ENCODE measurements at places on chromosomes 11 and 22. TPM values are rescaled to one million over a fixed set of nuclear protein-coding genes. Genes with fewer than 3 reads are reported as not detected.

SOX10 gene
- not detected for total RNA-seq

CCDC87 gene
- 0.09 TPM for total RNA-seq

GRCh38 chr22:37607010-37607934, 1.4 kb upstream of the GGA1 start:
- peaks cover 17% of the 10 kb centered on the region for H3K27me3 ChIP-seq
- no peaks in the 10 kb centered on the region for H3K36me3 ChIP-seq
- peak overlapping the region; percentile 98 for H3K27ac ChIP-seq
- peak overlapping the region; percentile 80 for H3K4me3 ChIP-seq
- DNase-seq, result peak; percentile 97

DNA sequence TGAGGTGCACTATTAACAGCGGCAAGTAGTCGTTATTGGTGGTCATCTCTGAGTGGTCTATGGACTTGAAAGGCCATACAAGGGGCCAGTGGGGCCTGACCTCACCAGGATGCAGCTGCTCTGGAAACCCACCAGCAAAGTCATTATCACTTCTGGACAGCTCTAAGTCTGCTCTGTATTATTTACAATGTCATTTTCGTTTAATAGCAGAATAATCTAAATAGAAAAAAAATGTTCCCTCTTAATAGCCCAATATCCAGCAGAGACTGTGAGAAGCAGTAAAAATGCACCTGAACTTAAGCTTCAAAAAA, 85.0 kb upstream of the EED start:
- peaks cover 13% of the 10 kb centered on the region for H3K4me1 ChIP-seq
- H3K27ac ChIP-seq, result no peak overlapping the region
- H3K36me3 ChIP-seq, result peaks cover 2% of the 10 kb centered on the region
- no peaks in the 10 kb centered on the region for H3K27me3 ChIP-seq

SOX6 gene
- total RNA-seq, result not detected

DNA sequence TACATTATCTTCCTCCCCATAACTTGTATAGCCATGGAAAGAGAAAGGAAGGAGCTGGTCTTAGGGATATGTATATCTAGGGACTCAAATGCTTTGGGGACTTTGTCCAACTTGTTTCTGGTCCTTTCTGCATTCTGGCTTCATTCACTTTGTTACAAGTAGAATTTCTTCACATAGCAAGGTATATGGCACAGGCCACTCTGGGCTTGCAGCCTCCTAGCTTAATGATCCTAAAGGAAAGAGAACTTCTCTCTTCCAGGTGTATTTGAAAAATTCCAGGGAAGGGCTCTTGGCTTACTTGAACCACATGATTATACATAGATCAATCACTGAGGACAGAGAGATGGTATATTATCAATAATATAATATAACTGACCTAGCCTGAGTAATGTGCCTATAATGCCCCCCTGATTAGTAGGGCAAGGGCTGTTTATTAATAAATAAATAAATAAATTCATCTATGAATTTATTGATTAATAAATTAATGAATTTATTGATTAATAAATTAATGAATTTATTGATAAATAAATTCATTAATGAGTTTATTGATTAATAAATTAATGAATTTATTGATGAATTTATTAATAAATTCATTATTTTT, 48.2 kb upstream of the CEP295 start:
- no peak overlapping the region for H3K27ac ChIP-seq
- H3K4me1 ChIP-seq, result peaks cover 2% of the 10 kb centered on the region
- H3K36me3 ChIP-seq, result no peaks in the 10 kb centered on the region
- peaks cover 7% of the 10 kb centered on the region for H3K27me3 ChIP-seq
- no peak overlapping the region for H3K4me3 ChIP-seq
- DNase-seq, result no peak

UBQLNL gene
- 0.30 TPM for total RNA-seq

LZTR1 gene
- 80.1 TPM for total RNA-seq

DNA sequence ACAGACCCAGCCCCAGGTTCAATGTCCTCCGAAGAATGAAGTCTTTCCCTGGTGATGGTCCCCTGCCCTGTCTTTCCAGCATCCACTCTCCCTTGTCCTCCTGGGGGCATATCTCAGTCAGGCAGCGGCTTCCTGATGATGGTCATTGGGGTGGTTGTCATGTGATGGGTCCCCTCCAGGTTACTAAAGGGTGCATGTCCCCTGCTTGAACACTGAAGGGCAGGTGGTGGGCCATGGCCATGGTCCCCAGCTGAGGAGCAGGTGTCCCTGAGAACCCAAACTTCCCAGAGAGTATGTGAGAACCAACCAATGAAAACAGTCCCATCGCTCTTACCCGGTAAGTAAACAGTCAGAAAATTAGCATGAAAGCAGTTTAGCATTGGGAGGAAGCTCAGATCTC, 14.1 kb downstream of the APOL1 start:
- peaks cover 3% of the 10 kb centered on the region for H3K4me1 ChIP-seq
- H3K36me3 ChIP-seq, result peaks cover 35% of the 10 kb centered on the region
- DNase-seq, result no peak
- no peak overlapping the region for H3K4me3 ChIP-seq
- H3K27me3 ChIP-seq, result no peaks in the 10 kb centered on the region

PACS1 gene
- 162 TPM for total RNA-seq

Data from activated naive CD8-positive, alpha-beta T cell treated with anti-CD3 and anti-CD28 coated beads, Interleukin-2, amount 10 ng/mL, durations not matched to agents 7 days and 5 days (primary cell).